ENCODE measurements at places on chromosomes 5 and 9.

DNA sequence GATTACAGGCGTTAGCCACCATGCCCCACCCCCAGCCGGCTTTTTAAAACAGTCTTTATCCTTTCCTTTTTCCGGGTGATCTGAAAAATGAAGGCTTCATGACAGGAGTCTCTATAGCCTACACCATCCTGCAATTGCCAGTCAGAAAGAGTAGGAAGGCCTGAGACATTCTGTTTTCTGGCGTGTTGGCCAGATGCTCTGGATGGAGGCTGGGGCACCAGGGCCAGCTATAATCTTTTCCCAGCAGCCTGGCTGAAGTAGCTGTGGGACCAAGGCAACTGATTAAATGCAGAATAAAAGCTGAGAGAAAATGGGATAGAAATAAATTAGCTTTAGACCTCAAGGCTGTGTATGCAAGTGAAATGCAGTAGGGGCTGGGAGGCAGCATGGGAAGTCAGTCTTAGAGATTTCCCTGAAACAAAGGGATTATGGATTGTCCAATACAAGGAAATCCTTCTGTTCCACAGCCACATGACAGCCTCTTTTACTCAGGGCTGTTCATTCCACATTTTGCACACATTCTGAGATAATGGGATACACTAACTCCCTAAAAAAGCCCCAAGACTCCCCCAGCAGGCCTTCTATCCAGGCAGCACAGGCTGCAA lies 116.0 kb upstream of the LRRTM2 start:
- DNase-seq: no peak

DNA sequence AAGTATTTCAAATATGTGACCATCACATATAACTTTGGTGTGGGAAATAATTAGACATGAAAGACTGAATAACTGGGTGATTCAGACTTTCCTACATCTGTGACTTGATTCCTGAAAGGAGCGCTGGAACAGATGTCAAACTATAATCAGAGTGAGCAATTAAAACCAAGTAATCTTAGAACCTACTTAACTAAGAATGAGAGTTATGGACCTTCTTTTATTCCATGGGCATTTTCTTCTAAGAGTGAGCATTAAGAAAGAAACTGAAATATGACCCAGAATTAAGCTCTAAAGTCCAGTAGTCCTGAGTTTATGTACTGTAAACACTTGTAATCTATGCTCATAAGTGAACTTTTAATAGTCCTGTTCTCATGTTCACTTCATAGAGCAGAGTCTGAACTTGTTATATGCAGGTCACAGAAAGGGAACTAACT lies 68.4 kb downstream of the PAM start:
- DNase-seq: no peak

DNA sequence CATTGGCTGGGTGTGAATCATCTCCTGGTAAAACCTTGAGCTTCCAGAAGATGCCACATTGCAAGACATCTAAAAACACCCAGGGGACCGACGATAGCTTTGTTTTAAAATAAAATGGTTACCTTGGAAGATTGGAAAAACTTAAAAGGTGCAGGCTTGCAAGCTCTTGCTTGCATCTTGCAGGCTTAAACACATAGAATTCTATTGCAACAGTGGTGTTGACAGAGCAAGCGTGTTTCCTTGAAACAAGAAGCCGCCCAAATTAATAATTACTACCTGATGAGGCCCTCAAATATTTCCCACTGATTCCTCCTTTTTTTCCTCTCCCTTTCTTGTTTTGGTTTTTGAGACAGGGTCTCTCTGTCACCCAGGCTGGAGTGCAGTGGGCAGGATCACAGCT lies 137.1 kb upstream of the BASP1 start:
- DNase-seq: no peak

DNA sequence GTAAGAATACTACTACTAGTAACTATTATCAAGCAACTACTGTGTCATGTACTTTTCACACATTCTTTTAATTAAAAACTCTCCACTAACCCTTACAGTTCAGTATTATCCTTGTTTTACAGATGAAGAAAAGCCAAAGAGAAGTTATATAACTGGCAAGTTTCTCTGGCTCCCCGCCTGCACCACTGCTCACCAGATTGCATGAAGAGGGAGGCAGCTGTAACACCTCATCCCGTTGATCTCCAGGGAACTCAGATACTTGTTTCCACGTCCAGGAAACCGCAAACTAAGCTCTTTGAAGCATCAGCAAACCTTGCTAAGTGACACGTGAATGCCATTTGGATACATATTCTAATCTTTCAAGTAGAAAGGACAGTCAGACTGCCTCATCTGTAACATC lies 70.3 kb downstream of the RIGI start:
- no peak for DNase-seq

GRCh38 chr5:178244576-178244975 lies 12.0 kb upstream of the PHYKPL start:
- DNase-seq: no peak

- no peak for DNase-seq
Measured at GRCh38 chr5:107966201-107966600, 295.5 kb upstream of the EFNA5 start.

DNA sequence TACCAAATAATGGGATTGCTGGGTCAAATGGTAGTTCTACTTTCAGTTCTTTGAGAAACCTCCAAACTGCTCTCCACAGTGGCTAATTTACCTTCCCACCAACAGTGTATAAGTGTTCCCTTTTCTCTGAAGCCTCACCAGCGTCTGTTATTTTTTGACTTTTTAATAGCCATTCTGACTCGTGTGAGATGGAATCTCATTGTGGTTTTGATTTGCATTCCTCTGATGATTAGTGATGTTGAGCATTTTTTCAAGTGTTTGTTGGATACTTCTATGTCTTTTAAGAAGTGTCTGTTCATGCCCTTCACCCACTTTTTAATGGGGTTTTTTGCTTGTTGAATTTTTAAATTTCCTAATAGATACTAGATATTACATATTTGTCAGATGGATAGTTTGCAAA lies 28.4 kb upstream of the SUSD1 start:
- DNase-seq: no peak

GRCh38 chr9:91857291-91858212 lies 92.5 kb downstream of the ROR2 start:
- DNase-seq: no peak

DNA sequence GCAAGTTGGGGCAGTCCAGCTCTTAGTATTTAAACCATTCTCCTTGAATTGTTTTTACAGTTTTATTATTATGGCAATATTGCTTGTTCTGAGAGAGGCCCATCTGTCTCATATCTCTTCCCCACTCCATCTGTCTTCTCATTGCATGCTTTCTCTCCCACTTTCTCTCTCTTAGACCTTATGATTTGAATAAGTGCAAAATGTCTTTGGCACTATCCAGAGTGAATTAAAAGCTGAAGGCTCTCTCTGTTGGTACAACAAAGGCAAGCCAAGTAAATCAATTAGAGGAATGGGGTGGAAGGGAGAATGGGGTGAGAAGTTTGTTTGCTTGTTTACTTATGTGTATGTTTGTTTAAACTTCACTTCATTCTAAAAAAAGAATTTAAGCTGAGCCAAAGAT lies 195.3 kb upstream of the RFX3 start:
- no peak for DNase-seq

GRCh38 chr9:79189511-79189924 lies 382.2 kb upstream of the TLE4 start:
- DNase-seq: no peak

GRCh38 chr5:99331061-99331460 lies 402.3 kb upstream of the CHD1 start:
- DNase-seq: no peak

- DNase-seq: no peak
Measured at GRCh38 chr5:92492908-92493307, 1088.1 kb downstream of the NR2F1-AS1 start.

DNA sequence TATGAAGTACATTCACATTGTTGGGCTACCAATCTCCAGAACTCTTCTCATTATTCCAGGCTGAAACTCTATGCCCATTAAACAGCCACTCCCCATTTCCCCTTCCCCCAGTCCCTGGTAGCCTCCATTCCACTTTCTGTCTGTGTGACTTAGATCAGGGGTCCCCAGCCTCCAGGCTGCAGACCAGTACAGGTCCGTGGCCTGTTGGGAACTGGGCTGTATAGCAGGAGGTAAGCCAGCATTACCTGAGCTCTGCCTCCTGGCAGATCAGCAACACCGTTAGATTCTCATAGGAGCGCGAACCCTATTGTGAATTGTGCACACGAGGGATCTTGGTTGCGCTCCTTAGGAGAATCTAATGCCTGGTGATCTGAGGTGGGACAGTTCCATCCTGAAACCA lies 23.1 kb downstream of the ZNF618 start:
- no peak for DNase-seq

DNA sequence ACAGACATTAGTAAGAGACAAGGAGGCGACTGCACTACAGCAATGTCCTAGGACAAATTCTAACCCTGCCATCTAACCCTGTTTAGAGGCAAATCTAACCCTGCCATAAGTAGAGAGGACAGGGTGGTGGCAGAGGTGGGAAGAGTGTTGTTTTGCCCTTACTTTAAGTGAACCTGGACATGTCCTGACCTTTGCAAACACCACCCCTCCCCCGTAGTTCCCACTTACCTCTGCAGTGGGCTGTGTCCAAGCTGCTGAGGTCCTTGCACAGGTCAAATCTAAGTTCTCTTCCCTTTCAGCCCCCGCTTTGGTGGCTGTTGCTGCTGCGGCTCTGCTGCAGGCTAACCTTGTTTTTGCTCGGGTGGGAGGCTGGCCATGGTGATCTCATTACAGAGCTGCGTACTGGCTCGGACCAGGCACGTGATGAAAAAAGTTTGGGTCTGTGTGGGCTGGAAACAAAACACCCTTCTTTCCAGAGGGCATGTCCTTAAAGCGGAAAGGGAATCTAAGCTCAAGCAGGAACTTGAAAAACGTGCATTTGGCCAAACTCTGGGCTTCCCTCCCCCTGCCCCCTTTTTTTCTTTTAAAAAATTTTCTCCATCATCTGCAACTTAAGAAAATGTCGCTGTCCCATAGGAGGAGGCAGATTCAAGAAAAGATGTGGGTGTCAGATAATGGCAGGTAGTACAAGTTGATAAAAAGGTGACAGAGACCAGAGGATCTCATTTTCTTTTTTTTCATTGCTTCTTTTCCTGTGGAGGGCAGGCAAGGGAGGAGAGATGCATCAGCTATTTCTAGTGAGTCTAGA lies at the start of gene FAXDC2:
TSS of gene FAXDC2 (minus strand) at position 349 of the 808 bp plus-strand sequence. CDS start 12,425 bp downstream, outside the sequence.
- peak; percentile 74 for DNase-seq

DNA sequence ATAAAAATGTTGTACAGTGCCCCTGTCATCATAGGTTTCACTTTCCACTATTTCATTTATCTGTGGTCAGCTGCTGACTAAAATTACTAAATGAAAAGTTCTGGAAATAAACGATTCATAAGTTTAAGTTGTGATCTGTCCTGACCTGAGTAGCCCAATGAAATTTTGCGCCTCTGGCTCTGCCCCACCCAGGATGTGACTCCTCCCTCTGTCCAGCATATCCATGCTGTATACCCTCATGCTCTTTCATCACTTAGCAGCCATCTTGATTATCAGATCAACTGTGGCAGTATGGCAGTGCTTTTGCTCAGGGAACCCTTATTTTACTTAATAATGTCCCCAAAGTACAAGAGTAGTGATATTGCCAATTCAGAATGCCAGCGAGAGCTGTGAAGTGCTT lies 97.3 kb downstream of the STARD4 start:
- DNase-seq: no peak

DNA sequence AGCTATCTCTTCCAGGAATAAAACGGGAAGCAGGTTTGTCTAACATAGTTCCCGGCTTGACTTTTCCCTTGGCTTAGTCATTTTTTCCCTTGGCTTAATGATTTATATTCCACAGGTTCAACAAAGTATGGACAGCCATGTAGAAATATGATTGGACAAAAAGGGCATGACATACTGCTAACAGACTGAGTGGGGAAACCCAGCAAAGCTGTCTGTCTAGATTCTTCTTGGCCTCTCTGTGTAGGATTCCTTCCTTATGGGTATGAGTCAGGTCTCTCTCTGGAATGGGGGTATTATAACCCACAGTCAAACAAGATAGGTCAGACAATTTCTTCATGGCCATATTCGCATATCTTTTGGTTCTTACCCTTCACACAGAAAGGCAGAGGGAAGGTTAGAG lies 5.7 kb upstream of the MTAP start:
- DNase-seq: no peak

- DNase-seq: no peak
Measured at GRCh38 chr9:1400983-1401382, 350.8 kb downstream of the DMRT2 start.

GRCh38 chr5:74293182-74293581 lies 347.3 kb downstream of the ENC1 start:
- DNase-seq: no peak

DNA sequence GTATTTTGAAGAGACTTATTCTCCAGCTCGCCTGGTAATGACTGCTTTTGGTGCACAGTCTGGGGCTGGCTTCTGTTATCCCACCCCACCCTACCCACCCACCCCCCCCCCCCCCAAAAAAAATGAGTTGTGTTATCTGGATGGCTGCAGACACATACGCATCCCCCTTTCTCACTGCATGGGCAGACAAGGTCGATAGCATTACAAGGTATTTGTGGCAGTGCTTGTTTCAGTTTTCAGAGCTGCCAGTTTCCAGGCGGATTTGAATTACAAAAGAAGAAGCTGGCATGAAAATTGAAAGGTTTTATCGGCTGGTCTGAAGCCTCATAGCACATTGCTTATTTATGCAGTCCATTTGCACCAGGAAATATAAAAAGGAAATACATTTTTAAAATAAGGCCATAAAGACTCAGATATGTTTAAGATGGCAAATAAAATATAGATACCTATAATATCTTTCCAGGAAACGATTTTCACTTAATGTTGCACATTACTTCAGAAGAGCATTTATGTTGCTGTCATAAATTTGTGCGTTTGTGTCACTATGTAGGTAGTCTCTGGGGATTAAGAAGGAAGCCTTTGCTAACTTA lies 85.1 kb upstream of the GRHPR start:
- no peak for DNase-seq

DNA sequence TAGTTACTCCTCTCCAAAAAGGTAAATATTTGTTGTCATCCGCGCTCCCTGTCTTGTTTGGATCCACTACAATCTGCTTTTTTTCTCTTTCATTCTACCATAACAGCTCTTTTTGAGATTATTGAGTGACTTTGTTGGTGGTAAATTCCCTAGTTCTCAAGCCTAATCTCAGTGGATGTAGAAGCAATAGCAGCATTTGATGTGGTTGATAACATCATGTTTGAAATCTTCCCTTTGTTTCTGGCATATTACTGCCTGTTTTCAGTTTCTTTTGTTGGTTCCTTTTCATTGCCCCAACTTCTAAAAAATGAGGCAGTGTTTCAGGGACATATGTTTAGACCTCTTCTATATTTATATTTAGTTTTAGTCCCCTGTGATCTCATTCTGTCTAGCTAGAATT lies 8.9 kb downstream of the CDC42SE2 start:
- no peak for DNase-seq

DNA sequence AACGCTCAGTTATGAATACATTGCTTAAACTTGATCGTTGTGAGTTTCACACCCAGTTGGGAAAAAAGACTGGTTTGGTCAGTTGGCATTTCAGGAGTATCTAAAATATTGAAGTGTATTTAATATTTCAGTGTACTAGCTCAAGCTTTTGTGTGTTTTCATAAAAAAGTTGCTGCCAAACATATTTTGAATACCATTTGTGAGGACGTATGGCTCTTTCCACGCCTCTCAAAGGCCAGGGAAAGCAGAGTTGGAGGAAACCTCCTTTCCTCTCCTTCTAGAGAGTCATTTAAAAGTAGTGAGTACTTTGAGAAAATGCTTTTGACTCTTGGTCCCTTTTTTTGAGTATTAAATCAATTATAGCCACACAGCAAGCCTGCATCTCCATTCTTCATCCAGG lies 43.2 kb upstream of the ANKRD33B start:
- DNase-seq: no peak

All from amygdala (tissue), 56 donors.